ENCODE measurements at places on chromosomes 7 and 10.
A peak's percentile ranks its signal among the peaks of the same experiment; 100 is the strongest.

GRCh38 chr10:97059006-97059871 lies 126.5 kb downstream of the SLIT1 start:
- DNase-seq = no peak

- no peak for DNase-seq
Observed at GRCh38 chr7:27912751-27913150, 172.8 kb downstream of the TAX1BP1 start.

DNA sequence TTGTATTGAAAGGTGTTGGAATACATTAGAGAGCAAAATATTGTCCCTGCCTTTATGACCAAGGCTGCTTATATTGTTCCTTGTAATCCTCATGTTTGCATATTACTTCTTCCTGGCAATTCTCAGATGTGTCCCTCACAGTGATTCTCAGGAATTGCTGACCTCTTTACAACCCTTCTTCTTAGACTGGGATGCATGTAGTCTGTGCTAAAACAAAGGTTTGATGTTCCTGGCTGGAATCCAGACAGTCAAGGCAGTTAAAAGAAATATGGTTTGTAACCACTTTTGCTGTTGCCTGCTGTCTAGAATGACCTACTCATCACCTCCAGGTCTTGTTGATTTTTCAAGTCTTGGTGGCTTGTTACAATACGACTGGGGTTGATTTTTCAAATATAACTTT lies 367.6 kb downstream of the HGF start:
- DNase-seq = no peak

DNA sequence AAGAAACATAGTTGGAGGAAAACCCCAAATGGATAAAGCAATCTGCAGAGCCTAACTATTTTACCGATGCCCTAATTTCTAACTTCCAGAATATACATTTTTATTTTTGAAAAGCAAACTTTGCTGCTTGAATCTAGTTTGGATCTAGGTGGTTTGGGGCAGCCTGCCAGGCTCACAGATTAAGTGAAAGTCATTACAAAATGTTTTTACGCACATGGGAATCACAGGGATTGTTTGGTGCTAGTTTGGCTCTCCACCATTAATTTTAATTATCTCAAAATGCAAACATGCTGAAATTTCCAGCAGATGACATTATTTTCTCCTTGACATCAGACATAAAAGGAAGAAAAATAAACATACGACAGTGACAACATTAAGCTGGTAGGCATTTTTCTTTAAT lies 166.7 kb upstream of the INHBA start:
- DNase-seq = no peak

DNA sequence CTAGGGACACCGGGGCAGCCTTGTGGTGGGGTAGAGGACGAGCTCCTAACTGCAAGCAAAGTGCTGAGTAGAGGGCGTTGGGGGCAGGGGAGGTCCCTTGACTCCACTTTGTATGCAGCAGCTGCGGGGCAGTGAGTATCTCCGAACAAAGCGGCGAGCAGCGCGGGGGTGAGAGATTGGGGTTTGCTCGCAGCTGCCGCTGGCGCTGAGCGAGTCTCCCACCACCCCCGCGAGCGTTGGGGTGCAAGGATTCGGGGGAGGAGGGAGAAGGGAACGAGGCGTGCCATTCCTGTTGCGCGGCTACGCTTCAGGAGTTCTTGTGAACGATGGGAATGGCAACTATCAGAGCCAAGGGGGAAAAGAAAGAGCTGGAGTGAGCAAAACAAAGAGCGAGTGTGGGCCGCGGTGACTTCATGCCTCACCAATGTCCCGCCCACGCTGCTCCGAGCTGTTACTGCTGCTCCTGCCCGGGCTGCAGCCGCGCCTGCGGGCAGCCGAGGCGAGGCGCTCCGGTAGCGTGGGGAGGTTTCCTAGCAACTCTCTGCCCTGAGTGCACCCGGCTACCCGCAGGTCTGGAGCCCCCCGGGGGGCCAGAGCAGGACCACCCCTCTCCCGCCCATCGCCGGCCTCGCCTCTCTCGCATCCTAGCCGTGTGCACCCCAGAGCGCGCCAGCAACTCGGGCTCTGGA lies at the start of gene ITGB8:
TSS of gene ITGB8 (plus strand) at position 662 of the 689 bp plus-strand sequence. CDS start 907 bp downstream, outside the sequence.
- peak; percentile 76 for DNase-seq

GRCh38 chr10:48317321-48317990 lies 11.0 kb downstream of the MAPK8 start:
- no peak for DNase-seq

DNA sequence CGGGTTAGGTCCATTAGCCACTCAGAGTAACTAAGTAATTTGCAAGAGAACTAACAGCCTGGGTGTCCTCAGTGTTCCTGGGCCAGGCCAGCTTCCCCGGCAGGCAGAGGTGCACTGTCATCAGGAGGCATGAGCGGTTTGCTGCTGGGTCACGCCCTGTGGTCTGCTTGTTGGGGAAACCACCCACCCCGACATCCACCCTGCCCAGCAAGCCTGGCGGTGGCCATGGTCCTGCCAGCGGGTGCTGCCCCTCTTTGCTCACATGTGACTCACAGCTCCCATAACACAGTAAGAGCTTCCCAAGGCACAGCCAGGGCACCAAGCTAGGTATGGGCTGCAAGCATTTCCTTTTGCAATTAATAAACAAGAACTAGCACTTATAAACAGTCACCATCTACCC lies 75.9 kb downstream of the RGS10 start:
- DNase-seq = no peak

DNA sequence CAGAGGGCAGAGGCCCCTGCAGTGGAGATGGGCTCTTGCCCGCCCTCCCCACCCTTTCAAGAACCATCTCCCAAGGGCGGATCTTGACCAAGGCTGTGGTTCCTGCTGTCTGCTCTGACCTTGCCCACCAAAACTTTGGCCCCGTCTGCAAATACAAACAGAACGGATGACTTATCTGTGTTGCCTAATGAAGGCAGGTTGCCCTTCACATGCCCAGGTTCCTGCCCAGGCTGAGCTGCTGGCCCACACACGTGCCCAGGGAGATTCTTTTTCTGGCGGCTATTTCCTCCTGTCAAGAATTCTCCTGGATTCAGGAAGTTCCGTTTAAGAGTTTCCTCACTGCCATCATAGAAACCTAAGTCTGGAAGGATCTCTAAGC lies 78.3 kb downstream of the PROSER2 start:
- no peak for DNase-seq

DNA sequence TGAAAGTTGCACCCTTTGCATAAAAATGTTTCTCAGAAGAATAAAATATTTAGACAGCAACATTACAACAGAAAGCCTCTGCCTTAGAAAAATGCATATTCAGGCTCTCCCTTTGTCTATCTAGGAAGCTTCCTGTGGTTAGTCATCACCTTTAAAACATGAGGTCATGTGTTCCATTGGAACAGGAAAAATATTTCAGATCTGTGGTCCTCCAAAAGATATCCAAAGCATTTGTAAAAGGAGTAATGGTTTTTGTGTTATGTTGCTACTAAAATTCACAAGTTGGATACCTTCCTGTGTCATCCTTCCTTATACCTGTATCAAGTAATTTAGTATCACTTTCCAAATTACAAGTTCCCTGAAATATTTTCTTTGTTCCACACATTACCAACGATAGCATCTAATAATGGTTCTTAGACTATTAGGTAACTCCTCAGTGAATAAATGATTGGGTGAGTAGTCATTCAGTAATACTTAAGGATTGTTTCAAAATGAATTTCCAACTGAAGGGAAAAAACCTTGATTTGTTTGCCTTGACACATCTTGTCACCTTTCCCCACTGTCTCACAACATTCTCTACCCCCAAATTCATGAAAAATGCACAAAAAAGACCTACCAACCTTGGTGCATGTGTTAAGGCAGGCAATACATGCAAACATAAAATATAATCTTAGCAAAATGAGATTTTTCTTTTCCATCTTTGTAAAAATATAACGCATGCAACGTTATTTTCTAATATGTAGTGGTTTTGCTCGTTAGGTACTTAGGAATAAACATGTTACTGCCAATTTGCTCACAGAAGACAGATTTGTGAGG lies 19.7 kb upstream of the RHOBTB1 start:
- DNase-seq = no peak

DNA sequence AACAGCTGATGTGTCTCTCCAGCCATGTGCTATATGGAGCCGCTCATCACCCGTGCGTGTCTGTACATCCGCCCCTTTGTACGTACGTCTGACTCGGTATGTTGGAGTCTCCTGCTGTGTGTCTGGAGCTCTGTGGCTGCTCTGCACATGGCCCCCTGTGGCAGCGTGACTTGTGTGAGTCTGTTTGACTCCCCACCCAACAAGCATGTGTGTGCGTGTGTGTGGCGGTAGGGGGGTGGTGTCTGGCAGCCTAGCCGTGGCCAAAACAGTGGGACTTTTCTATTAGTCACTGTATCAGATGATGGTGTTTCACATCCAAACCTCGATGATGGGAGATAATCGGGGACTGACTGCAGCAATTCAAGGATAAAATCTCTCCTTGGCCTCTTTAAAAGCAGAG lies 94.1 kb downstream of the COL13A1 start:
- no peak for DNase-seq

- no peak for DNase-seq
Observed at GRCh38 chr10:32957341-32958084, 517 bp downstream of the ITGB1 start.

- no peak for DNase-seq
Observed at GRCh38 chr7:36045830-36046341, 107.2 kb upstream of the EEPD1 start.

DNA sequence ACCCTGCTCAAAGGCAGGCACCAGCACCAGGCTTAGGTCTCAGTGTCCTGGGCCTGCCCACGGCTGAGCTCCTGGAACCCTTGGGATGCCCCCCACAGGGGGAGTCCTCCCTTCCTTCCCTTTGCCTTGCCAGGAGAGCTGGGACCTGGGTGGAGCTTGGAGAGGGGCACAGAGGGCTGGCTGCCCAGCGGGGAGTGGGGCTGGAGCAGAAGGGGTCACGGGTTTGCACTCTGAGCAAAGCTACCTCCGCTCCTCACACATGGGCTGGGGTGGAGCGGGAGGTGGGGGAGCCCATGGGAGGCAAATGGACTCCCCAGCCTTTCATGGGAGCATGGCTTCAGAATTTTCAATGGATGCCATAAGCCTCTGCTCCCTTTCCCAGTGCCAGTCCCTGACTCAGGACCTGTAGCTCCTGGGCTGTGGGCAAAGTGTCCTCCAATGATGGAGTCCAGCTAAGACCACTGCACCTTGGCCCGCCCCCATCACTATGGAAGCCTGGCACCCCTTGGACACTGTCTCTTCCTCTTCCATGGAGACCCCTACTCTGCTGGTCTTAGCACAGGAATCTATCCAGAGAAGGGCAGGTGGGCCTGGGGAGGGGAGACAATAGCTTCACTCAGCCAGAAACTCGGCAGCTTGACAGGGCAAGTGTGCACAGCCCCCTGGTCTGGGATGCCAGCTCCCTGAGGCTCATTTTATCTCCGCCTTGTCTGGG lies 39.9 kb downstream of the LDB3 start:
- no peak for DNase-seq
